ENCODE measurements at places on chromosomes 1 and 21. TPM values are rescaled to one million over a fixed set of nuclear protein-coding genes. Genes with fewer than 3 reads are reported as not detected.
A peak's percentile ranks its signal among the peaks of the same experiment; 100 is the strongest.

STYXL2 gene
- total RNA-seq: 94.3 TPM

CGN gene
- total RNA-seq: not detected

SMCP gene
- not detected for total RNA-seq

PLA2G2D gene
- not detected for total RNA-seq

CYP4A11 gene
- total RNA-seq: not detected

CBS gene
- total RNA-seq: 3.4 TPM

DNA sequence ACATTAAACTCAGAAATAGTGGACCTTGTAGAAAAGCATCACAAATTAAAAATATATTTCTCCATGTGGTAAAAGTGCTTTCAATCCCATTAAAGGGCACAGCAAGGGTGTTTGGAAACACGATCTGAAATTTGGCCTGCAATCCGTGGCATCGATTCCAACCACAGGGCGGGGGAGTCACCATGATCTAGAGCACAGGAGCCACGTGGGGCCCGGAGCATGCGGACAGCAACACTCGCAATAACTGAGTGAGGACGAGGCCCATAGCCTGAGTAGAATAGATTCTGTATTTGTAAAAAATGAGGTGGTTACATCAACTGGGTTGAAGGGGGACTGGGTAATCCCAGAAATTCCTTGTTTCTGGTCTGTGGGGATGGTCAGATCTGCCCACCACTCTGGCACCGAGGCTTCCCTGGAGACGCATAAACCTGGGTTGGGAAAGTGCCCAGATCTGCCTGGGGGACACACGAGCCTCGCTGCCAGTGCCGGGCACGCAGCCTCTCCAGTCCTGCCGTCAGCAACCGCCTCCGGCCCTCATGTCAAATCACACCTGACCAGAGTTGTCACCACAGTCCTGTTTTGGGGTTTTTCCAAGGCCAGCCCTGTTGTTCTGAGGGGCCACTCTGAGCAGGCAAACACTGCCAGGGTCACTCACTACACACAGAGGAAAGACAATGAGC lies 104.3 kb downstream of the PGBD5 start:
- DNase-seq: peak; percentile 56

DNA sequence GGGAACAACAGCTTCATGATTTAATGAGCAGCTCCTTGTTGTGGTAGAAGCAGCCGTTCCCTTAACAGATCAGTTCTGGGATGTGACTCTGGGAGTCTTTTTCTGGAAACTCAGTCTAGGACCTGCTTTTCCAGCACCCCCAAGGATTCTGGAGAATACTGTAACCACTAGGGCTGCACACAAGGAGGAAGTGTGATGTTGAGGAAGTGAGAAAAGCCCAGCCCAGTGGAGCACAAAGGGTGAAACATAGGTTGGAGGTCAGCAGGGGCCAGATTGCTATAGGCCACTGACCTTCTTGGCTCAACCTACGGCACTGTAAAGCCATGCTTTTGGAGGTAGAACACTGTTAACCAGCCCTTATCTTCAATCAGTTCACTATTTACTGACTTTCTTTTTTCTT lies 10.1 kb upstream of the PLA2G5 start:
- no peak for DNase-seq

GRCh38 chr1:21308847-21309652 lies 18.8 kb upstream of the ECE1 start:
- DNase-seq: no peak

GRCh38 chr1:43348809-43349593 lies 9.8 kb upstream of the CDC20 start:
- DNase-seq: peak; percentile 46

DNA sequence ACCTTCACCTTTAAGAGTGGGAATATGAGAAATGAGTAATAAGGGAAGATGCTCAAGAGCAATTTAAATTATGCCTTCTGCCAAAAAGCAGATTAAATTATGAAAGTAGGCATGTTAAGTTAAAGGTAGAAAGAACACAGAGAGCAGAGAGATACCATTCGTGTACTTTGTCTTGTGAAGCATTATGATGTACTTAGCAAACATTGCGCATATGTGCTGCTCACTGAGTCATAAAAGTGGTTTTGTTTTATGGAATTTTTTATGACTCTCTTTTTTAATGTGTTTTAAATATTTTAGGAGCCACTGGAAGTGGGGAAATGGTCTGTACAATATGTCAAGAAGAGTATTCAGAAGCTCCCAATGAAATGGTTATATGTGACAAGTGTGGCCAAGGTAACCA lies 35.3 kb downstream of the MTF2 start:
- no peak for DNase-seq

- DNase-seq: no peak
Measured at GRCh38 chr1:52520148-52520547, 32.7 kb downstream of the TUT4 start.

GRCh38 chr1:182927693-182928433 lies 25.1 kb downstream of the SHCBP1L start:
- DNase-seq: no peak

DNA sequence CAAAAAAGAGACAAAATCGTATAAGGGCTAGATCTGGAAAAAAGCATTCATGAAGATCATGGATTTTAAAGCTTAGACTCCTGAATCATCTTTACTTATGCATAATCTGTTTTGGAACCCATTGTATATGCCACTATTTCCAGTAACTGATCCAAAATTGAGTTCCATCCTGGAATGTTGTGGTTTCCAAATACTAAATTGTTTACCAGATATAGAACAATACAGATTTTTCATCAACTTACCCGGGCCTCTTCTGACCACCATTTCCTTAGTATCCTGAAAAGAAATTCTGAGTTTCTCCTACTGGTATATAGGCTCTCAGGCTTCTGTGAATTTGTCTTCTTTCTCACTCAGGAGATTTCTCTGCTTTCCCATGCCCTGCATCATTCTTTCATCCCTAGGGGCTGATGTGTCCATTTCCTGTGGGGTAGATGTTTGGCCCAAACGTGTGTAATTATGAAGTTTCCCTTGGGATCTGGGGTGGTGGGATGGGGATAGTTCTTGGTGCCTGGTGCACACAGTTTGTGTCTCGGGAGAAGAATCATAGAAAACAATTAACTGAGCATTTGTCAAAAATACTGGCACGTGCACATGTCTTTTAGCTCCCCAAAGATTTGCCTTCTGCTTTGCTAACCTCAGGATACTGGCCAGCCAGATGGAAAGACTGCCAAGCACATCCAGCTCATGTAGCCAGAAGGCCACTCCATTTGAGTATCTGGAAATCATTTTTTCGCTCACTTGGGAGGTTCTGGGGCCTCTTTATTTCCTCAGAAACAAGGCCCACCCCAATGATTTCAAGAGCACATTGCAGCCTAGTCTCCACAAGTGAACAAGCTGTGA lies 127.8 kb downstream of the NTMT2 start:
- peak; percentile 52 for DNase-seq

DNA sequence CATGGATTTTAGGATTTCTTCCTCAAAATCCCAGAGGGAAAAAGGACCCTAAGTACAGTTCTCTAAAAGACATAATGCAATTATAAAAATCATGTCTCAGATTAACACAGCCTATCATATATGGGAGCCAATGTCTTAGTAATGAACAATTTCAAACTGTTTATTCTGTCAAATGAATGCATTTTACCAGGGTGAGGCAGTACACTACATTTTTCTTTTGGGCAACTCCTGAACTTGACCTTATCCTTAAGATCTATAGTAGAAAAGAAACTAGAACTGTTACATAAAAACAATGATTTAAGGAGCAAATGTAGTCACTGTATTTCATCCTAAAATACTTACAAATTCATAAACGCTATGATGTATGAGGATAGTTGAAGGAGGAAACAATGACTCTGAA lies 226.3 kb upstream of the B3GALT2 start:
- no peak for DNase-seq

- DNase-seq: no peak
Measured at GRCh38 chr1:85494074-85494903, 29.3 kb upstream of the DDAH1 start.

DNA sequence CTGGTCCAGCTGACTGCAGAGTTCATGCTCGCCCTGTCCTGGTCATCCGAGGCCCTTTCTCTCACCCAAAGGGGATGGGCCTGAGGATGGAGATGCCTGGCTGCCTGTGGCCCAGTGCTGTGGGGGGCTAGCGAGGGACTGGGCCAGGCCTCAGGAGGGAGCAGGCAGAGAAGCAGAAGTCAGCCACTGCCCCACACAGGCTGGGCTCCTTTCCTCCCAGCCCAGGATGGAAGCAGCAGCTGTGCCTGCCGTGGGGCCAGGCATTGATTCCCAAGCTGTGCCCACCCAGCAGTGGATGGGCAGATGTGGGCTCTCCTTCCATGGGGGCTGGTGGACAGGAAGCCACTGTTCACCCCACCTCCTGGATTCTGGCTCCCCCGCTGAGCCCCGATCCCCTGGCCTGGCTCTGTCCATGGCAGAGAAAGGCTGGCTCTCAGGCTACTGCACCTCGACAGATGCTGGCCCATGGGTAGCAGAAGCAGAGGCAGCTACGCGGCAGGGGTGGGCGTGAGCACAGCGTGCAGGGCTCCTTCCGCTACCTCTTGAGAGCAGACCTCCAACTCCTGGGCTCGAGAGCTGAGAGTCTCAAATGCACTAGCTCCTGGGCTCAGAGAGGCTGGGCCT lies 24.6 kb downstream of the RUNX3 start:
- DNase-seq: no peak

Measured in gastrocnemius medialis (tissue), 4 donors.